ENCODE measurements at places on chromosomes 4 and X.

GRCh38 chr4:71184195-71184781 is 154.5 kb upstream of the SLC4A4 start:
- DNase-seq: no peak

- no peak for DNase-seq
Measured at GRCh38 chr4:38752941-38753806, 29.6 kb downstream of the TLR10 start.

DNA sequence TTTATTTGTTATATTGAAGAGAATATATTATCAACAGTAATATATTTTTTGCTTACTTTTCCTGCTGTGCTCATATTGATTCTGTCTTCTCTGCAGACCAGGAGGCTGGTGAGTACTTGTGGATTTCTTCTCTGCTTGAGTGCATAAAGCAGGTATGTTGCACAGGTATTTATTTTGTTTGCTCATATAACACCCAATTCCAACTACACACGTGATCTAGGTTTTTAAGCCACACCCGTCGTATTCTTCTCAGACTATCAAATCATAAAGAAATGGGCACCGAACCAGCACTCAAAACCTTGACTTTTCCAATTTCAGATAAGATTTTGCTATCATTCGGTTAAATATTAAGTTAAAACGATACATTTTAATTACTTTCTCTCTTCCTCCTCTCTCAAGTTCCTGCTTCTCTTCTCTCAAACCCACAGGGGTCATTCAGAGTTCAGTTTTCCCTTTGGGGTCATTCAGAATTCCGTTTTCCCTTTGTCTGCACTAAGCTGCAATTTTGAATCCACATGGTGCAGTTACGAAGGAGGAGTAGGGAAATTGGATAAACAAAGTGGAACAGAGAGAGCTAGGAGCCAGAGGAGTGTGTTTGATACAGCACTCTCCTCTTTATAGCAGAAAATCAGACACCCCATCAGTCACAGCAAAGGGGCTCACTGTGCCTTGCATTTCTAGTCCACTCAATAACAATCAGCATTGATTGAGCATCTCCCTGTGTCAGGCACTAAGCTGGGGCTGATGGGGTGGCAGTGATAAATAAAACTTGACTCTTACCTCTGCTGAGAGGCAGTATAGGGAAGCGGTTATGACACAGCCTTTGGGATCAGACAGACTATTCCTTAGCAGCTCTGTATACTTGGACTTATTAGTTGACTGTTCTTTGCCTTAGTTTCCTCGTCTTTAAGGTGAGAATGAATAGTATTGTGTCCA is at the start of gene ADH1C:
Gene ADH1C, minus strand, starts transcription at position 145 of the 936 bp plus-strand sequence. Its CDS starts 71 bp downstream, at position 74.
- no peak for DNase-seq

DNA sequence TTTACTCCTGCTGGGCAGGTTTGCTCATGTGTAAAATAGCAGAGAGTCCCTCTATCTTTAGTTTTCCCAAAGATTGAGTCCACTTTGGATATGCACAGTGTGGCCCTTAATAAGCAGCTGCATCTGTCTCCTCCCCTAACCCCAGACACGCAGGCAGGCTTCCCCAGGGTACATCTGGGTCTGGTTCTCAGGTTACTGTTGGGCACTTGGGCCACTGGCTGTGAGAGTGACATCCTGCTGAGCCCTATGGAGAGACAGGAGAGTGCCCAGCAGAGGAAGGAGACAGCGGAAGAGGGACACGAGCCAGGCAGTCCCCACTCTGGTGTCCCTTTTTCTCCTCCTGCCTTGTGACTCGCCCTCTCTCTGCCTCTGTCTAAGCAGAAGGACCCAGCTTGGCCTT is 16.0 kb downstream of the XK start:
- DNase-seq: no peak

DNA sequence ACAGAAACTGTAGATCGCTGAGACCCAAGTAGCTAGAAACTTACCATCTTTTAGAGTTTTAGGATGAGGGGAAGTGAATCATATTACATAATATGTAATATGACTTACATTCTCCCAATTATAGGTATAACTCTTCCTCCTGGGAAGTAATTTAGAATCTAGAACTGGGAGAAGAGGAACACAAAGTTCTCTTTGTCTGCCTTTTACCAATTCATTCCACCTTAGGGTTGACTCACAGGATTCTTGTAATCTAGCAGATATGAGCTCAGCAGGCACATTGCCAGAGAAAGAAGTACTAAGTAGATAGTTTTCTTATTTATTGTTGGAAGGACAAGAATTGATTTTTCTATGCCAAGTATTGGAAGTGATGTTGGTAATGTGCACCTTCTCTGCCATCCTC is 58.0 kb upstream of the CCSER1 start:
- no peak for DNase-seq

GRCh38 chr4:7596918-7597606 is 162.3 kb upstream of the PSAPL1 start:
- DNase-seq: no peak

DNA sequence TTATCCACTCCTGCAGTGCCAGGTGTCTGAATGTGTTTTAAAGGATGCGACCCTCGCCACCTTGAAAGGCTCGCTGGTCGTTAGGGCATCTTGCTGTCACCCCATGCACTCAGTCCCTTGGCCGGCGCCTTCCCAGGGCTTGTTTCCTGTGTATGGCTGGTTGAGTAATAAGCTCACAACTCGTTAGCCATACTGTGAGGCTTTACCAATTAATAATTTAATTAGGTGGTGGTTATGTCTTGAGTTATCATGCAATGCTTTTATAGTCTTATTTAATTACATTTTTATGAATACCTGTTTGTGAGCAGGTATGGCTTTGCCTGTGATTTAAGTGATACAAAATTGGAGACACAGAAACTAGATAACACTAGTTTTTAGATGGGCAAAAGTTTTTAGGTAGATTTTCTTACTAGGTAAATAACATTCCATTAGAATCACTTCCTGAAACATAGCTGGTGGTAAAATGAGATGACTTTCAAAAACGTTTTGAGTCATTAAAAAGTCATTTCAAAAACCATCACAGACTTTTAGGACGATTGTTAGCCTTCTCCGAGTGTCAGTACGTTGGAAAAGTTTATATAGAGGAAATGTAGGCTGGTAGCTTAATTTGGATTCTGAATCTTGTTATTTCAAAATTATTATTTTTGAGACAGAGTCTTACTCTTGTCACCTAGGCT is 18.2 kb downstream of the PTTG2 start:
- no peak for DNase-seq

- no peak for DNase-seq
Measured at GRCh38 chrX:24396931-24397279, 36.5 kb downstream of the SUPT20HL1 start.

DNA sequence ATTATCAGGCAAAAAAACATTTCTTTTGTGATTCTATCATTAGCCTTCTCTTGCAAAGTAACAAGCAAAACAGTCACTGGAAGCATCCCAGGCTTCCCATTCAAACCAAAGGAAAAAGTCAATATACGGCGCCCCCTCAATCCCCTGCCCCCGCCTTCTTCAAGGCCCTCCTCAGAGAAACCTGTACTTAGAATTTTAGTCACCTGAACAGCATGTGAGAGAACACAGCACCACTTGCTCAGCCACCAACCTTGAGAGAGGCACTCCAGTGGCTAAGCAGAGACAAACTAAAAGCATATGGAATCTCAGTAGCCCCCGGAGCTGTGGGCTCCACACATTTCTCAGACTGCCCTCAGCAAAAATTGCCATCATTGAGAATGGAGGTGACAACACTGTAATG is 25.2 kb downstream of the LEF1 start:
- DNase-seq: no peak

DNA sequence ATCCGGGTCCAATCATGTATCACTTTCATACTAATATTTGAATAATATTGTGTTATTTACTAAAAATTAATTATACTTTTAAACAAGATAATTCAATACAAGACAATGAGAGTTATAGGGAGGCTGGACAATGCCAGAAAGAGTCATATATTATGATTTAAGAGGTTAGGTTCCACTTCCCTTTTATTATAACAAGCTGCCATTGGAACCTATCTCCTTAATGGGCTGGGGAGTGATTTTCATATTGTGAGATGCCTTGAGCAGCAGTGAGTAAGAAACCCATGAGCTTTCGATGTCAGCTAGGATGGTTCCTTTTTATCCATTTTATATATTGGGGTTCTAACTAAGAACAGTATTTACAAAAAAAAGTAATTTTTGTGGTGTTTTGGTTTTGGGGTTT is 91.8 kb downstream of the MAB21L2 start:
- no peak for DNase-seq

DNA sequence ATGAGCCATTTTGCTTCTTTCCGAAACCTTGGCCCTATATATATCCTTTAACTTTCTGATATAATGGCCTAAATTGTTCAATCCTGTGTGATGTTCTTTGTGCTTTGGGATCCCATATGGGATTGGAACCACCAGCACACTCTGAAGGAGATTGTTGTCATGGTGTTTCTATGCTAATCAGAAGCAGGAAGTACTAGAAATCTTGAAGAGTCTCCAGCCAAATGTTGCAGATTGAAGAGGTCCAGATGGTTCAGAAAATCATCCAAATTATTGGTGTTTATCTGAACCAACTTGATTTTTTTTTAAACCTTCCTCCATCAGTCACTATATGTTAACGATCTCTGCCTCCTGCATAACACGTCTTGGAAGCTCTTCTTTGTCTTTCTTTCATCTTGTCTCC is 72.8 kb downstream of the KIT start:
- DNase-seq: no peak

Measured in stimulated activated CD4-positive, alpha-beta T cell treated with anti-CD3 and anti-CD28 coated beads, TNF-alpha, amount 100 ng/mL, for 4 hours (primary cell).